Stomach (tissue), 19 donors: ENCODE measurements at places on chromosomes 11 and 22. TPM values are rescaled to one million over a fixed set of nuclear protein-coding genes. Genes with fewer than 3 reads are reported as not detected.

- no peak for DNase-seq
- no peaks in the 10 kb centered on the region for H3K36me3 ChIP-seq
- H3K4me3 ChIP-seq: no peak overlapping the region
- H3K4me1 ChIP-seq: peaks cover 4% of the 10 kb centered on the region
- no peak overlapping the region for H3K27ac ChIP-seq
- no peaks in the 10 kb centered on the region for H3K27me3 ChIP-seq
These were observed 73.6 kb downstream of the DSCAML1 start for GRCh38 chr11:117723277-117724024.

- no peak overlapping the region for H3K4me3 ChIP-seq
- H3K36me3 ChIP-seq: no peaks in the 10 kb centered on the region
- H3K27ac ChIP-seq: no peak overlapping the region
- no peak for DNase-seq
- no peaks in the 10 kb centered on the region for H3K4me1 ChIP-seq
These were observed 61.6 kb downstream of the STK33 start for GRCh38 chr11:8532475-8532874.

The KDM2A gene
- 110 TPM for total RNA-seq

DNA sequence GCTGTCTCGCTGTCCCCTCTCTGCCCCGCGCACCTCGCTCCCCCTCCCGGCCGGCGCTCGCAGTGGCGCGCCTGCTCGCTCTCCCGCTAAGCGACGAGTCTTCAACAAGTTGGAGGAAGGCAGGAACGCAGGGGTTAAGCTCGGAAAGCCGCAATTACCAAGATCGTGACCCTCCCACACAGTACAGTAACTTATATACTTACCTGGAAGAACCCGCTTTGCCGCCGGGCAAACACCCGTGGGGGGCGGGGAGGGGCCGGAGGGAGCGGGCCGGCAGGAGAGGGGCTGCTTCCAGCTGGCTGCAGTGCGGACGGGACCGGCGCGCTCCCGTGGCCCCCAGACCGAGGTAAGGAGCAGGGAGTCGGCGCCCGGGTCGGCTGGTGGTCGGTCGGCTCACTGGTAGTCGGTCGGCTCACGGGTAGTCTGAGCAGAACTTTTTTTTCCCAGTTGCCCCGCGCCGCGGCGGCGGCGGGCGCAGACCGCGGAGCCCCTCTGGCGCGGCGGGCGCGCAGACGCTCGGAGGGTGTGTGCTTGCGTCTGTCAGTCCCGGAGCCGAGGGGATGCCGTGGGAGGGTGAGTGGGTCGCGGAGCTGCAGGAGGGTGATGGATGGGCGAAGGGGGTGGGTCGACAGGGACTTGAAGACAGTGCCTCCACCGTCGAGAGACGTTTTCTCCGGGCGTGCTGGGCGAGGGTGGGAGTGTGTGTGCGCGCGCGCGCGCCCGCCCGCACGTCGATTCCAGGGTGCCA lies 101.2 kb upstream of the HSD17B12 start:
- peak overlapping the region; percentile 70 for H3K4me3 ChIP-seq
- H3K27ac ChIP-seq: no peak overlapping the region
- peaks cover 58% of the 10 kb centered on the region for H3K4me1 ChIP-seq

The OR4A16 gene
- not detected for total RNA-seq

DNA sequence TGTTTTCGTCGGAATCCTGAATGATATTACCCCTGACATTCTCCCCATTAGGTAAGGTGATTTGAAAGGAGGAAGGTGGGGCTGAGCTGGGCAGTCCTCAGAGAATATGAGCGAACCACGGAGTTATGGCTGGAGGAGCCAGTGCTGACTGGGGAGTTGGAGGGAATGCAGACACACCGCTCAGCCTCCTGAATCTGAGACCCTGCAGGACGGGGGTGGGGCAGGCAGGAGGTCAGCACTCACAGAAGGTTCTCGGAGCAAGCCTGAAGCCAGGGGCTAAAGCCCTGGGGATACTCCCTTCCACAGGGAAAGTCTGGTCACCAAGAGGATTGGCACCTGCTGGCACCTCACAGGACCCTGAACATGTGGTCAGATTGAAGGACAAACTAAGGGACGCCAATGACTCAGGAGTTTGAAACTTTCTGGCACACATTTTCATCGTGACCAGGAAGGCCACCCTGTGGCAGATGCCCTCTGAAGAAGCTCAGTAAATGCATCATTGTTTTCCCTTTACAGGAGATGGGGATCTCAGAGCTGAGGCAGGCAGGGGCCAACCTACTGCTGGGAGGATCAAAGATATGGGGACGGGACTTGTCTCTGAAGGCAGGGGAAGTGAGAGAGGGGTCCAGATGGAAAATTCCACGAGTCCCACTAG lies 26.9 kb upstream of the FCHSD2 start:
- no peak overlapping the region for H3K27ac ChIP-seq
- H3K36me3 ChIP-seq: no peaks in the 10 kb centered on the region
- no peak overlapping the region for H3K4me3 ChIP-seq

The BTG4 gene
- not detected for total RNA-seq

The FTH1 gene
- 2,177 TPM for total RNA-seq

GRCh38 chr11:46696212-46696558 lies 4.2 kb downstream of the ARHGAP1 start:
- peaks cover 59% of the 10 kb centered on the region for H3K36me3 ChIP-seq
